Activated CD4-positive, alpha-beta memory T cell treated with anti-CD3 and anti-CD28 coated beads, Interleukin-2, amount 10 ng/mL, durations not matched to agents 7 days and 5 days (primary cell): ENCODE measurements at places on chromosomes 11 and 22. TPM values are rescaled to one million over a fixed set of nuclear protein-coding genes. Genes with fewer than 3 reads are reported as not detected.

GRCh38 chr11:93528757-93529645 lies 14.2 kb downstream of the SMCO4 start:
- no peaks in the 10 kb centered on the region for H3K27me3 ChIP-seq
- H3K4me3 ChIP-seq, result no peak overlapping the region
- H3K4me1 ChIP-seq, result peaks cover 88% of the 10 kb centered on the region
- peak overlapping the region; percentile 84 for H3K27ac ChIP-seq
- no peak for DNase-seq

GRCh38 chr11:69397732-69398131 lies 83.7 kb upstream of the LINC01488 start:
- DNase-seq, result no peak
- H3K36me3 ChIP-seq, result no peaks in the 10 kb centered on the region
- no peak overlapping the region for H3K4me3 ChIP-seq
- no peak overlapping the region for H3K27ac ChIP-seq
- H3K4me1 ChIP-seq, result peaks cover 9% of the 10 kb centered on the region
- H3K27me3 ChIP-seq, result peaks cover 9% of the 10 kb centered on the region

DNA sequence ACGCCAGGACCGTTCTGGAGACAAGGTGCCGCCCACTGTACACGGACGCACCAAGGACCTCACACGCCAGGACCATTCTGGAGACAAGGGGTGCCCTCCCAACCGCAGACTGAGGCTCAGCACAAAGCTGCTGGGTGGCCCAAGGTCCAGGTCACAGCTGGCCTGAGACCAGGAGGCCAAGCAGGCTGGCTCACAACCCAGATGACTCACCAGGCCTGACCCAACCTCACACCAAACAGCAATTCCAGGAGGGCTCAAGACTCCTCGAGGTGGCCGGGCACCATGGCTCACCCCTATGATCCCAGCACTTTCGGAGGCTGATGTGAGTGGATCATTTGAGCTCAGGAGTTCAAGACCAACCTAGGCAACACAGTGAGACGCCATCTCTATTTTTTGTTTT lies 14.8 kb downstream of the BRD1 start:
- no peaks in the 10 kb centered on the region for H3K27me3 ChIP-seq
- no peak for DNase-seq
- peaks cover 80% of the 10 kb centered on the region for H3K4me1 ChIP-seq
- H3K36me3 ChIP-seq, result peaks cover 66% of the 10 kb centered on the region
- H3K4me3 ChIP-seq, result no peak overlapping the region

GRCh38 chr11:64291262-64291751 lies at the start of gene KCNK4:
TSS of gene KCNK4 (plus strand) at chr11:64291302. CDS start at chr11:64293019, 1,717 bp downstream.
- no peak for DNase-seq
- peaks cover 46% of the 10 kb centered on the region for H3K27me3 ChIP-seq
- peaks cover 18% of the 10 kb centered on the region for H3K4me1 ChIP-seq
- peak within 1 kb of the TSS; percentile 53 for H3K4me3 ChIP-seq

GRCh38 chr11:73710964-73711363 lies 49.9 kb downstream of the RAB6A start:
- H3K4me3 ChIP-seq, result no peak overlapping the region
- no peak overlapping the region for H3K27ac ChIP-seq
- DNase-seq, result no peak
- H3K4me1 ChIP-seq, result peaks cover 2% of the 10 kb centered on the region
- peaks cover 27% of the 10 kb centered on the region for H3K36me3 ChIP-seq
- no peaks in the 10 kb centered on the region for H3K27me3 ChIP-seq

GRCh38 chr11:17778956-17779860 lies 44.6 kb downstream of the KCNC1 start:
- H3K4me1 ChIP-seq, result no peaks in the 10 kb centered on the region
- no peaks in the 10 kb centered on the region for H3K36me3 ChIP-seq
- no peak overlapping the region for H3K27ac ChIP-seq
- no peaks in the 10 kb centered on the region for H3K27me3 ChIP-seq
- no peak for DNase-seq

GRCh38 chr11:2186669-2187279 lies 15.2 kb upstream of the TH start:
- H3K27ac ChIP-seq, result no peak overlapping the region
- DNase-seq, result peak; percentile 35
- H3K27me3 ChIP-seq, result peaks cover 8% of the 10 kb centered on the region
- H3K4me1 ChIP-seq, result peaks cover 2% of the 10 kb centered on the region

DNA sequence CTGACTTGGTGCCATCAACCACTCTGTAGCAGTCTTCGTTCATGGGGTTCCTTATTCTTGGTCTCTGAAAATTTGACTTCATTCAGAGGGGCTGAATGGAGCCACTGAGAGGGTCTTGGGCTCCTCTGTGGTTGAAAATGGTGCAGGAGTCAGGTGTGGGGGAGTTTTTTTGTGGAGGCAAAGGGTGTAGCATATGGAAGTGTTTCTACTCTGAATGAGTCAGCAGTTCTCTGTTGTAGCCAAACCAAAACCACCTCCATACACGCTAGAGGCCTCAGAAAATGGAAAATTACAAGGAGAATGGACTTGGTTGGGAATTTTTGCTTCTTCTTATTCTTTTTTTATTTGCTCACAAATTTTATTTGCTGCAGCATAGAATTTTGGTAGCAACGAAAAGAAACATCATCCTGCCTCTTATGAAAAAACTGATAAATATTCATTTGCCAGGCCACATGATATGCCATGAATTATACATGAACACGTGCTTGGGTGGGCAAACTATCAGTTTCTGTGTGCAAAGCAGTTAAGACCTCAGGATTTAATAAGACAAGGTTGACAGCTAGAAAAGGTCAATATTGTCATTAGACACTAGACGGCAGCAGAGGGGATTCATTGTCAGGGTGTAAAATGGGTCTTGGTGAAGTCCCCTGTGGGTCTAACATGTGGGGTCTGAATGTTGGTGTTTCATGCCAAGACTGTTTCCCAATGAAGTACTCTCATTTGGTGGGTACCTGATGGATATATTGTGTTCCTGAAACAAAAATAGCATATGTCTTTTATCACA lies 111.7 kb downstream of the MYO18B start:
- no peak for DNase-seq
- no peaks in the 10 kb centered on the region for H3K4me1 ChIP-seq
- H3K27me3 ChIP-seq, result peaks cover 2% of the 10 kb centered on the region
- no peaks in the 10 kb centered on the region for H3K36me3 ChIP-seq
- H3K27ac ChIP-seq, result no peak overlapping the region

- peaks cover 40% of the 10 kb centered on the region for H3K4me1 ChIP-seq
- no peak overlapping the region for H3K4me3 ChIP-seq
- no peak for DNase-seq
Measured at GRCh38 chr22:42296381-42296853, 26.0 kb upstream of the TCF20 start.

DNA sequence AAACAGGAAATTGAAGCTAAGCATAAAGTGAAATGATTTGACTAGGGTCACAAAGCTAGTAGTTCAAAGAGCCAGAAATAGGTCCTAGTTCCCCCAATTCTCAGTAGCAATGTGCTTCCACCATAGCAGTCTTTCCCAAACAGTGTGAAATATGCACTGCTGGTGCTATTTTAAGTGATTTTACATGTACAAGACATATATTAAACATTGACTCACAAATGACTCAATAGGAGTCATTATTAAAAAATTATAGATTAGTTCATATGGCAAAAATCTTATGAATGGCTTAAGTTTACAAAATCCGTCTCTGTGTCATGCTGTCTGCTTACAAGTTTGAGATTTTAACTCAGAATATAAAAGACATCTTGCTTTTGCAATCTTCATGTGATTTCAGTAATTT lies 21.4 kb downstream of the KIF18A start:
- no peak overlapping the region for H3K4me3 ChIP-seq
- no peak for DNase-seq
- no peak overlapping the region for H3K27ac ChIP-seq
- H3K27me3 ChIP-seq, result no peaks in the 10 kb centered on the region

DNA sequence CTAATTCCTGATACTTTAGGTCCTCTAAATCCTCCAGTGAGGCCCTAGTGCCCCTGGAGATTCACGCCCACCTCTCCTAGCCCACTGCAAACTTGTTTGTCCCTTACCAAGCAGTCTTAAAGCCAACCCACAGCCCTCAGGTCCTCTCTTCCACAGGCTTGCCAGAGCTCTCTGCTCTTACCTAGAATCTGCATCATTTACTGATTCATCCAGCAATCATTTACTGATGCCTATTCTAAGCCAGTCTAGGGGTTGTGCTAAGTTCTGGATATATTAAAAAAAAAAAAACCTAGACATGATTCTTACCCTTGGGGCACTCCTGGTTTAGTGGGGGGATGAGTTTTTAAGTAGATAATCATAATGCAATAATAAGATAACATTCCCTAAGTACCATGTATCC lies 43.0 kb upstream of the PLET1 start:
- H3K36me3 ChIP-seq, result no peaks in the 10 kb centered on the region
- peaks cover 19% of the 10 kb centered on the region for H3K4me1 ChIP-seq
- H3K27ac ChIP-seq, result no peak overlapping the region
- DNase-seq, result no peak

DNA sequence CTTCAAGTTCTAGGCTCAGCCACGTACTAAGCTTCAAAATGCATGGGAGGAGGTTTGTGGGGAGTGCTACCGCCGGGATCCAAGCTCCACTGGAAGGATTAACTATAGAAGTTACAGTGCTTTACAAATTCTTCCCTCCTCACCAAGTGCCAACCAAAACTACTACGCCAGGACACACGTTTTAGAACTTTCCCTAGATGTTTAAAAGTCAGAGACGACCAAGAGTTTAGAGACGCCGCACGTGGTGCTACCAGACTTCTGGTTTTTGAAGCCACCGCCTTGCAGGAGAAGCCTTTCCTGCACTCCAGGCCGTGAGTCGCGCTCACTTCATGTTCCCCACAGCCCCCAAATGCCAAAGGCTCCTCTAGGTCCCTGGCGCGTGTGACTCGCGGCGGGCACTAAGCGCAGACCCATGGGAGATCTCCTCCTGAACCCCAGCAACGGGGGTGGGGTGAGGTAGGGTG lies 734 bp downstream of the SNU13 start:
- peak overlapping the region; percentile 92 for H3K27ac ChIP-seq
- H3K36me3 ChIP-seq, result peaks cover 31% of the 10 kb centered on the region
- H3K4me3 ChIP-seq, result peak overlapping the region; percentile 95
- DNase-seq, result peak; percentile 33
- no peaks in the 10 kb centered on the region for H3K27me3 ChIP-seq

Gene EEF1G
- total RNA-seq, result 999 TPM

Gene SCN2B
- total RNA-seq, result not detected

Gene OR51I1
- total RNA-seq, result not detected

Gene CPT1A
- total RNA-seq, result 50.2 TPM

Gene SCUBE2
- not detected for total RNA-seq

Gene IFITM1
- total RNA-seq, result 1,010 TPM

Gene OR5B3
- total RNA-seq, result not detected

Gene LRRC4C
- total RNA-seq, result not detected

Gene FBXO7
- total RNA-seq, result 95.4 TPM

Gene CABP7
- 0.08 TPM for total RNA-seq

Gene EFCAB6
- not detected for total RNA-seq

Gene RGL4
- total RNA-seq, result 26.9 TPM

Gene CCDC86
- 16.5 TPM for total RNA-seq
